Cortex of kidney (tissue), 1 donor: ENCODE measurements at places on chromosomes 7 and 10.

DNA sequence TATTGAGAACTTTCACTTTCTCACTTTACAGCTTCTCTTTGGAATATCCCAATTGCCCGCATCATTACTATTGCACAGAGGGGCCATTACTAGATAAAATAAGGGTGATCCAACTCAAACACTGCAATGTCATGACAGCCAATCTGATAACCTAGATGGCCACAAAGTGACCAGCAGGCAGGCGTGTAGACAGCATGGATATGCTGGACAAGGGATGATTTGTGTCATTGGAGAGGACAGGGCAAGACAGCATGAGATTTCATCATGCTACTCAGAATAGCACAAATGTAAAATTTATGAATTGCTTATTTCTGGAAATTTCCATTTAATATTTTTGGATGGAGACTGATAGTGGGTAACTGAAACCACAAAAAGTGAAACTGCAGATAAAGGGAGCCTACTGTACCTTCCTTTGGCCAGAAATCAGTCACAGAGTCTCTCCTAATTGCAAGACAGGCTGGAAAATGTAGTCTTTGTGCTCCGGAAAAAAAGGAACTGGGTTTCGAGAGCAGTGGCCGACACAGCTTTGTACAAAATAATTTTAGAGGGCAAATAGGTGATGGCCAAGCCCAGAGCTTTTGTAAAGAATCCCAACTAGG lies 6.1 kb upstream of the GSDME start:
- DNase-seq, result no peak

DNA sequence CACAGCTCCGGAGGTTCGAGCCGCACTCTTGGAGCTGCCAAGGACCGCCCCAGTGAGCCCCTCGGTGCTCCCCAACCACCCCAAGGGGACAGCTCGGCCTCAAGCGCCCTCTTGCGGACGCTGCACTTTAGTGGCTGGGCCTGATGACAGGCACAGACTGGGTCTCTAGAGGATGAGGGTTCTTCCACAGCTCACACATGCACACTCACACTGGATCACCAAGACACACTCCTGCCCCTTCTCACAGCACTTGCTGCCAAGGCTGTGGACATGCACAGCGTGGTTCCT lies 2.1 kb downstream of the RET start:
- DNase-seq, result no peak

GRCh38 chr7:7176406-7177043 lies 5.8 kb upstream of the C1GALT1 start:
- DNase-seq, result no peak

- no peak for DNase-seq
These were observed 21.4 kb upstream of the TFEC start for GRCh38 chr7:116052006-116052405.

DNA sequence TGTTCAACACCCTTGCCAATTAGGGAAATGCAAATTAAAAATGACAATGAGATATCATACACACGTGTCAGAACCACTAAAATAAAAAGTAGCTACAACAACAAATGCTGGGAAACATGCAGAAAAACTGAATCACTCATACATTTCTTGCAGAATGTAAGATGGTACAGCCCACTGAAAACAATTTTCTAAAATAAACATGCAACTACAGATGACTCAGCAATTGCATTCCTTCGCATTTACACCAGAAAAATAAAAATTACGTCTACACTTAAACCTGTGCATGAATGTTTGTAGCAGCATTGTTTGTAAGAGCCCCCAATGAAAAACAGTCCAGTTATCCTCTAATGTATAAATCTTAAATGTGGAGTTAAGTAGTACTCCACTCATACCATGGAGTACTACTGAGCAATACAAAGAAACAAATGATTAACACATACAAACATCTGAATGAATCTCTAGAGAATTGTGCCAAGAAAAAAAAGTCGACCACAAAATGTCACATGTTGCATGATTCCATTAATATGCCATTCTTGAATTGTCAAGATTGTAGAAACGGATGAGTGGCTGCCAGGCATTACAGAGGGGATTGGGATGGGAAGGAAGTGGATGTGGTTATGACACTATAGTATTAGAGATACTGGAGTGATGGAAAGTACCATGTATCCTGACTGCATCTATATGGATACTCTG lies 134.6 kb upstream of the NPSR1 start:
- no peak for DNase-seq

DNA sequence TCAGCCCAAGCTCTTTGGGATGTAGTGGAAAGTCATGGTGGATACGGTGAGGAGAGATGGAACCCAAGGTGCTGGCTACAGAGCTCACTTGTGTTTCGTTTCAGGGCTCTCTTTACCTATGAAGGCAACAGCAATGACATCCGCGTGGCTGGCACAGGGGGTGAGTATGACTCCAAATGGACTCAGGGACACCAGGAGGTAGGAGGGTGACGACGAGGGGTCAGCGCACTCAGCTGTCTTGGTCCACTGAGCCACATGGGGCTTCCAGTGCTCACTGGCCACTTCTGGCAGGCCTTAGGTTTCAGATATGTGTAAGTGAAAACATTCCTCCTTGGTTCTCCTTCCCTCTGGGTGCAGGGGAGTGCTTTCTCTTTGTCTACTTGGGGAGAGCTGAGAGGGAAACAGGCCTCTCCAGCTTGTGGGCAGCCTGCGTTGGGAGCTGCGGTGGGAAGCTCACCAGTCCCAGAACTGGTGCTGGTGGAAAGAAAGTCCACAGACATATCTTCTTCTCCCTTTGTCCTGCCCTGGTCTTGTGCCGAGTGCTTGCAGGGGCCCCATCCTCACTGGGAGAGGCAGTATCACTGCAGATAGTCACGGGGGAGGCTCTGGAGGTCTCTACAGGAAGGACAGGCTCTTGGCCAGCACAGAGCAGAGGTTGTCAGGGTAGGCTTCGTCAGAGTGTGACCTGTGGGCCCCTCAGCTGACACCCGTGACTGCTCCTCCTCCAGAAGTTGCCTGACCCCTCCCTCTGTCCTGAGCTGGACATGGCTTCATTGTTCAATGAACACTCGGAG lies 5.8 kb downstream of the DBNL start:
- no peak for DNase-seq

GRCh38 chr10:43238462-43238861 lies 28.4 kb downstream of the RASGEF1A start:
- DNase-seq, result no peak

DNA sequence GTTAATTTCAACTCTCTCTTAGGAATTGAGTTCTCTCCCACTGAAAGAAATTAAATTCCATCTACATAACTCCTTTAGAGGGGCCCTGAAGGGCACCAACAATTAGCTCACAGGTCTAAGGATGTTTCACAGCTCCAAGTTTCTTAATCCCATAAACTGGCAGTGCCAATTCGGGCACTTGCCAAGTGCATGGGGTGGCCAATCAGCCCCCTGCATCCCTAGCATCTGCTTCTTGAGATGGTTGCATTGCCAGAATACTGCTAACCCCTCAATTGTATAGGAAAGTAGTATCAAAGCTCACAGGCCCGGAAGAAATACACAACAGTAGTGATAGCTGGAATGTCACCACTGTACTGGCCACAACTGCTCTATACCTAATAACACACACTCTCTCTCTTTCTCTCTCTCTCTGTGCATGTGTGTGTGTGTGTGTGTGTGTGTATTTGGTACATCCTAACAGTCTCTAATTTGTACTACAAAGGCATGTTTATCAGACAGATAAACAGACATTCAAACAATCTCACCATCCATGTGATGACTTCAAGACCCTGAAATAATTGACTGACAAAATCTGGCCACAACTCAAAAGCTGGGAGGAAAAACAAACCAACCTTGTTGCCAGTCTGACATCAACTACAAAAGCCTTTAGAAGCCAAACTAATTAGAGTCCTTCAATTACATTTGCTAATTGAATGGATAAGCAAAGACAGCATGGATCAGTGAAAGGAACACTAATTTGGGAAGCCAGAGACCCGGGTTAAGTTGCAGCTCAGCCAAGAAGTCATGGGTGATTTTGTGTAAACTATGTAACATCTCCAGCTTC lies 27.8 kb downstream of the HIBADH start:
- DNase-seq, result no peak

DNA sequence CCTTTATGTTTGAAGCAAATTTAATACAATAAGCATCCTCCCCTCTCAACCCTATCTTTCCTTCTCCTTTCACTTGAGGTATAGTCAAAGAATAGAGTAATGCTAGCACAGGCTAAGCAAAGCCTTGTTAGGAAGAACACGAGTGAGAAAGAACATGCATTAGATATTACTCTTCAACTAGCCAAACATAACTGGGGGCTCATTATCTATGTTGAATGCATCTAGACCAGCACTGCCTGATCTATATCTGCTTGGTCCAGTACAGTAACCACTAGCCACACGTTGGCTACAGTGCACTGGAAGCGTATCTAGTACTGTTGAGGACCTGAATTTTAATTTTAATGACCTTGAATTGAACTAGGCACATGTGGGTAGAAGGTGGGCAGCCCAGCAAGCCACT lies 21.0 kb downstream of the SFMBT2 start:
- DNase-seq, result no peak

DNA sequence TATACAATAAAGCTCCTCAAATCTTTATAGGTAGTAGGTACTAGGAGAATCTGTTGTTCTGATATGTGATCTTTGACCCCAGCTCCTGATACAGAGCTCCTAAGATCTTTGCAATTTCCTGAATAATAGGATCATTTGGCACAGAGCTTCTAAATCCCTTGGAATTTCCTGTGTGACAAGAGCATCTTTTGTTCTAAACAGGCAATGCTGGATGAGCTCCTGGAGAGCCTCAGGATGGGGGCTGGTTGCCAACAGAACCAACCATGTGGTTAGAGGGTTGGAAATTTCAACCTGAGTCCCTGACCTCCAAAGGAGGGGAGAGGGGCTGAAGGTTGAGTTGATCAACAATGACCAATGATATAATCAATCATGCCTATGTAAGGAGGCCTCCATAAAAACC lies 629.0 kb downstream of the CCSER2 start:
- DNase-seq, result no peak

DNA sequence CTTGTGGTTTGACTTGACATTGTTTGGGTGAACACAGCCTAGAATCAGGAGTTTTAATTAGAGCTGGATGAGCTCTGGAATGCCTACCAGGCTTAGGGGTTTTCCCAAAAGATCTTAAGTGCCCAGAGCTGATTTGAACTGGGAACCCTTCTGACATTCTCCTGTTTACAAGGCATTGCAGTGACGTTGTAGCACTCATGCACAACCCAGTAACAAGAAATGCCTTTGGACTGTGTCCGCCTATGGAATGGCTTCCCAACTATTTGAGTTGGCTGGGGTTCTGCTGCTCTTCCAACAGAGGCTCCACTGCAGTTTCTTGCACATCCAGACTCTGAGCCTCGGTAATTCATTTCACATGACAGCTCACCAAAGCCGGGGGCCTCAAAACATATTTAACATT lies 76.7 kb upstream of the MKX start:
- DNase-seq, result no peak

DNA sequence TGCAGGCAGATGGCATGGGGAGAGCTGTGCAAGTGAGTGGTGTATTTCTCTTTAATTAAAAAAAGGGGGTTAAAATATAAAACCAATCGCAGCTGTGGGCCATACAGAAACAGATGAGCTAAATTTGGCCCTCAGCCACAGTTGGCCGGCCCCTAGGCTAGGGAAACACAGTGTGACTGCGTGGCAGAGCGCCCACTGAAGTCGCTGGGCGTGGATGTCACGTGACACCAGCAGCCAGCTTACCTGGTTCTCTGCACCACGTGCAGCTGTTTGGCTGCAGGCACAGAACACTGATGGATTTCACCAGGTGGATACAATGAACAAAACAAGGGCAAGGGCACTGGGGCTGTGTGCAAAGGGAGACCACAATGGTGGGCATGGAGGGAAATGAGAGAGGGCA lies 119.3 kb upstream of the ZNF746 start:
- DNase-seq, result no peak

DNA sequence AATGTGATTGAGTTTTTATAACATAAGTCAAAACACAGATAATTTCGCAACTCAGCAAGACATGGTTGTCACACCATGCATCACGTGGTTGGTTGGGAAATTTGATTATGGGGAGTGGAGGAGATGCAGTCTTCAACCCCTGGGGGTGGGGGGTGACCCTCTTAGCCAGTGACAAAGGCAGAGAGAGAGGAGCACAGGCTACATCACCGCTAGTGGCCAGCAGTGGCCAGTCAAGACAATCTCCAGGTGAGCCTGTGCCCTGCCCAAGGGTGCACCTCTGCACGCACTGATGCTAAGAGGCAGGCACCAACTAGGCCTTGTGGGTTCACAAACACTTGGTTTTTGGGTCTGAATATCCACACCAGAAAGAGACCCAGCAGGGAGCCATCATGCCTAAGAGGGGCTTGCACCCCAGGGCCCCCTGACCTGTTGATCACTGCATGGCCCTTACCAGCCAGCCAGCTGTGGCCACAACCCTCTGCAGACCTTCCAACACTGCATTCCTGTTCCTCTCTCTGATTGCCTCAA lies 244.4 kb downstream of the FANK1 start:
- DNase-seq, result no peak

- no peak for DNase-seq
These were observed 109.9 kb downstream of the SLC25A13 start for GRCh38 chr7:96211954-96212353.

GRCh38 chr7:18225067-18225466 lies 197.4 kb upstream of the PRPS1L1 start:
- DNase-seq, result no peak

- no peak for DNase-seq
These were observed 34.4 kb upstream of the CUL1 start for GRCh38 chr7:148664324-148664723.

DNA sequence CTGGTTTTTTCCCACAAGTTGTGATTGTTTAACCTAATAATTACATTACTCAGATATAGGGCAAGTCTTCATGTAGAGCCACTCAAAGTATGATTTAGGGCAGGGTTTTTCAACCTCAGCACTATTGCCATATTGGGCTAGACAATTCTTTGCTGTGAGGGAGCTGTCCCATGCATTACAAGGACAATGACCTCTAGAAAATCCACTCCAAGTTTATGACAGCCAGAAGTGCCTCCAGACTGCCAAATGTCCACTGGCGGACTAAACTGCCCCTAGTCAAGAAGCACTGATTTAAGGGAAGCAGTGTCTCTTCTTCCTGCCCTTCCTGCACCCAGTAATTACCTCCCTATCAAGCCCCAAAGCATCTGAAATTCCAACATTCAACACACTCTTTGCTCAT lies 54.4 kb downstream of the ZNF800 start:
- DNase-seq, result no peak

DNA sequence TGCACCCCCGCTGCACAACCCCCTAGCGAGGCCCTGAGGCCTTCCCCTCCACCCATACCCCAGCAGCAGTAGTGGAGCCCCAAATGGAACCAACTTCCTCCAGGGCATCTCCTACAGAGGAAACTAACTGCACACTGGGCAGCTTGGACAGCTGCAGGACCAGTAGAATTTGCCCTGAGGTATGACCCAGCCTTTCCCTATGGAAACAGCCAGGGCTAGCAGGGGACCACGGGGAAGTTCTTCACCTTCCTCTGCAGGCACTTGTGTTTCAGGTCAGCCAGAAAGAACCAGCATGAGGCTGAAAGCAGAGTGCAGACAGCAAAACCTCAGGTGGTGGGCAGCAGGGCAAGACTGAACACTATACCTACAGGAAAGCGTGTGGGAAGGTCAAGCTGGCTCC lies 5.7 kb upstream of the EEPD1 start:
- no peak for DNase-seq
